HFF-Myc (cell line): ENCODE measurements at places on chromosomes 11 and 22.
A peak's percentile ranks its signal among the peaks of the same experiment; 100 is the strongest.

GRCh38 chr11:75801362-75802020 lies 13.5 kb upstream of the UVRAG start:
- DNase-seq, result no peak

- DNase-seq, result no peak
These were observed 31.7 kb downstream of the LIF start for GRCh38 chr22:30214703-30215407.

DNA sequence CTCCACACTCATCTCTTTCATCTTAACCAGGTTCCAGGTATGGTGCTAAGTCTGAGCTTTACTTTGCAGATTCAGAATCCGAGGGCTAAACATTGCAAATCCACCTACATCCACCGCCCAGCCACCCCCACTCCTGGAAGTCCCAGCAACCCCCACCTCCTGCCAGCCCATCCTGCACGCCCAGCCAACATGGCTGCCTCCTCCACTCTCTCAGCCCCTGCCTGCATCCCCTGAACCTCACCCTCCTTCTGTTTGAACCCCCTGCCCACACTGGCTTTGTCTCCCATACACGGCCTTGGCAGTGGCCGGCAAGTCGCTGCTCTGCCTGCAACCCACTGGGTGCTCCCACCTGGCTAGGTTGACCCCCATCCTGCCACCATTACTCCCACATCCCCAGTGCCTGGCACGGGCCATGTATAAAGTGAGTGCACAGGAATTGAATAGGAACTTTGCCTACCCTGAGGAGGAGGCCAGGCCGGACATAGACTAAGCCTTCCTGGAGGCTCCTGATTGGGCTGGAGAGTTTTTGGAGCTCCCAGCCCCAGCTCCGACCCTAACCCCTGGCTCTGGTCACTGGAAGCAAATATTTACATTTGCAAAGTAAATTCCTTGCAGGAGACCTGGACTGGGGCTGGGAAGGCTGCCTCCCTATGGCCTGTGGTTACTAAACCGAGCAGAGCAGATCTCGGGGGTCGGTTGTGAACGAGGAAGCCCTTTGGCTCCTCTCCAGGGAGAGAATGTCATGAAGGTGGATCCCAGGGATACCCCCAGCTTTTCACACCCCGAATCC lies 14.4 kb downstream of the EMID1 start:
- no peak for DNase-seq

DNA sequence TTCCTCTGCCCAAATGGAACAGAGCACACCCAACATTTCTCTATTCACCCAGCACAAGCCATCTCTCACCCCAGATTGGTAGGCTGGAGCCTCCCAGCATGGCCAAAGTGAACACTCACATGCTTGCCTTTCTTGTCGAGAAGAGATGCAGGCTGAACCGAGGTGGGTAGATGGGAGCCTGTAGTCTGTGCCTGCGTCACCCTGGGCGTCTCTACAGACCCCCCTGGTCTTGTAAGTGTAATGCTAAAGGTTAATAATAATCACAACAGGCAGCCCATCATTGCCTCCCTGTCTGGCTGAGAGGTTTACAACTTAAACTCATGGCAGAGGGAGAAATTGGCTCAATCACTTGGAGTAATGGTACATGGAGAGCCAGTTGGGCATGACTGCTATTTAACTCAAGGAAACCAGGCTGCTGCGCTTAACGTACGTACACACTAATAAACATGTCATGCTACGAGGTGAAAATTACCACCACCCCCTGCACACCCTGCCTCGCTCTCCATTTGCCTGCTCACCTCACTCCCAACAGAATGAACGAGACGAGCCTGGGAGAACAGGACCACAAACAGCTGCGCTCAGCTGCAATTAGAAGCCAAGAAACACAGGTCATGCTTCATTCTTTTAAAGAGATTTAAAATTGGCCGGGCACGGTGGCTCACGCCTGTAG lies 9.1 kb upstream of the ZBTB16 start:
- DNase-seq, result no peak

DNA sequence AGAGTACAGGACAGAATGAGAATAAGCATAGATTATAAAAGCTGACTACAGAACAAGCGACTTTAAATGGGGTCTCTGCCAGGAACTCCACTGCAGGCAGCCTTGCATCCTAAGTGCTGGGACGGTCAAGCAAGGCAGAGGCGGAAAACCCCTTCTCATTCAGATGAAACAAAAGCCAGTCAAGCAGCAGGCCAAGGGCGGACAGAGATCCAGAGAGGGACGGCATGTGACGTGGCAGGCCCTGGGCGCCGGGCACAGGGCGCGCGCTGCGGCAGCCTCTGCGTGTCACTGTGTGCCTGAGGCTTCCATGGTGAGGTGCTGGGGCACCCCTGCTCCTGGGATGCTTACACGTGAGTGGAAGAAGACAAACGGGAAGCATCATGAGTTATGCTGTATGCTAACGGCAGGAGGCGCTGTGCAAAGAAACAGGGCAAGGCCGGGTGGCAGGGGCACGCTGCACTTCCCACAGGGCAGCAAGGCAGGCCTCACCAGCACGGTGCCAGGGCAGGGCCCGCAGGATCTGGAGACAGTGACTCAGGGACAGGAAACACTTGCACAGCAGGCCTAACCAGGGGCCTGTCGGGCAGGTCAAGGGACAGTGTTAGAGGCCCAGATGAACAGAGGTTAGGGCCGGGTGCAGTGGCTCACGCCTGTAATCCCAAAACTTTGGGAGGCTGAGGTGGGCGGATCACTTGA lies 6.2 kb downstream of the TOLLIP start:
- DNase-seq, result no peak

DNA sequence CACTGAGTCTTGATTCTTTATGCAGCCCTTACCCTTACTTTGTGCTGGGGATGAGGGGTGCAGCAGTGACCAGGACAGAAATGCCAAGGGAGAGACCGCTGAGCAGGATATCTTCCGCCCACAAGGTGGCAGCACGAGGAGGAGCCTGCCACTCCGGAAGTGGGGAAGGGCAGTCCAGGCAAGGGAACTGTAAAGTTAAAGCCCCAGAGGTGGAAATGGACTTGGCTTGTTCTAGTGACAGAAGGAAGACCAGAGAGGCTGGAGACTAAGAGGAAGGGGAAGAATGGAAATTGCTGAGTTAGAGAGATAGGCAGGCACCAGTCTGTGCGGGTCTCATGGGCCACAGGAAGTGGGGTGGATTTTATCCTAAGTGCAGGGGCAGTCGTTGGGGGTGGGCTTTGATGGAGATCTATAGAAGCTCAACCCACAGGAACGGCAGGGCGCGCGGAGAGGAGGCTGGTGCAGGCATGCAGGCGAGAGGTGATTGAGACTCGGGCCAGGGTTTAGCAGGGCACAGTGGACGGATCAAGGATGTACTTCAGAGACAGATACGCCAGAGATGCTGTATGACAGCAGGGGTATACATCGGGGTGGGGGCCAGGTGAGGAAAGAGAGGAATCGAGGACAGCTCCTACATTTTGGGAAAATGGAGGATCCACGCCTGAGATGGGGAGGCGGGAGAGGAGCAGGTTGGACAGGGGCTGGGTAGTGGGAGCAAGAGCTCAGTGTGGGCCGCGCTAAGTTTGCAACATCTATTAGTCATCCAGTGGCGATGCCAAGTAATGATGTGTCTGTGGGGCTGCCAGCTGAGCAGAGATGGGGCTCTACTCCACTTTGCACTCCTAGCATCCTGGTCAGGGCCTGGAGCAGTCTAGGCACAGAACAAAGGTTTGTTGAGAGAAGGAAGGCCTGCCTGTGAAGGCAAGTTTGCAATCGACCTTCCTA lies 3.3 kb upstream of the GRK2 start:
- DNase-seq, result no peak

DNA sequence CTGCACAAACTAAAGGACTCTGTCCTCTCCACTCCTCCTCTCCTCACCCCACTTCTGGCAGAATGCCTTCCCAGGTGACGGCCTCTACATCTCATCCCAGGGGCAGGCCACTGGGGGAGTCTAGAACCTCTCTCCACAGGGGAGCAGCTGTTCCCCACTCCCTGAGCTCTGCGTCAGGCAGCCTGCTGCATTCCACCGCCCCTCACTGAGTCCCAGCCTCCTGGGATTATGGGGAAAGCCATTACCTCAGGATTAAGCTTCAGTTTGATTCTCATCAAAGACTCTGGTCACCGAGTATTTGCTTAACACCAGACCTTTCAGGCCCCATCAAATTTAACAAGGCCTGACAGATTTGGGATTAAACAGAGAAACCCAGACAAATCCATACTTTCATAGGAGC lies 405.9 kb downstream of the NXPE2 start:
- no peak for DNase-seq

DNA sequence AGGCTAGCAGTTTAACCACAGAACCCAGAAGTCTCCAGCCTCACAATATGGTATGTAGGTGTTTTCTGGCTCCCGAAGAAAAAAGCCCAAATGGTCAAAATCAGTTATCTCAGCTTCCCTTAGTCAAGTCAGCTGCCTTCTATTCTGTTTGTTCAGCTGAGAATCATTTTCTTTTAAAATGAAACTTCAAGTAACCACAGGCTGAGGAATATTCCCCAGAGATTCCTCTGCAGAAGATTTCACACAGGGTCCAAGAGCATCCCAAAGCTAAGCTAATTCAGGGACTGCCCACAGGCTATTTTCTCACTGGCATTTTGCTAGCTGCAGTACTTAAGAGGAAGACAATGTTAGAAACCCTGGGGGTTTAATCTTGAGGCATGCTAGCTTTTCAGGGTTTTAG lies 977.0 kb upstream of the CHORDC1 start:
- no peak for DNase-seq

DNA sequence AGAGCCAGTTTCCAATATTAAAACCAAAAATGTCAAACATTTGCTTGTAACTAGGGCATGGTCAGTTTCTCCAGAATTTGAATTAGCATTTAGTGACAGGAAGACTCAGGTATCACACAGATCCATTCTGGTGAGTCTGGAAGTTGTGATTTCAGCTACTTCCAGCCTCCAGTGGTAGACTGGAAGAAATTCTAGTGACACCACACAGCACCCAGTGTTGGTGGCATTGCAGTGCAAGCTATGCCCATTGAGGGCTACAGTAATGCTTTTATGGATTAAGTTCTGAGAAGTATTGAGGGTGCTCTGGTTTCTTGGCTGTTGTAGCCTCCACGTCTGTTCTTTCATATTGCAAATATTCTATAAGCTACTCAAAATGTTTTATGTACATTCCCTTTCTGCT lies 31.4 kb upstream of the MMP20 start:
- DNase-seq, result no peak

- DNase-seq, result no peak
These were observed 47.4 kb upstream of the SEPTIN5 start for GRCh38 chr22:19666673-19667593.

DNA sequence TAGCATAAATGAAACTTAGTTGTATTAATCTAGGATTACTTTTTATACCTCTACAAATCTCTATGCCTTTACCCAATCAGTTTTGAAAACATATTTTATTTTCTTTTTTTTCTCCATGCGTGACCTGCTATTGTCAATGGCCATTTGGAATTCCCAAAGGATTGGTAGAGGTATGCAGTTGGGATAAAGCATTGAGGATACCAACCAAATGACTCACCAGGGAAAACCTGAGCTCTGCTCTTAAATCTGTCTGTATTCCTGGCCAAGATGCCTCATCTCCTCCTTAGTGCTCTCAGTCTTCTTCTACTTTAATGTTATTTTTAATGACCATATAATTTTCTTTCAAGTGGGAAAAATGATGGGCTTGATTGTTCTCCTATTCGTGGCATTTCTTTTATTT lies 61.9 kb downstream of the EHF start:
- DNase-seq, result peak; percentile 10

DNA sequence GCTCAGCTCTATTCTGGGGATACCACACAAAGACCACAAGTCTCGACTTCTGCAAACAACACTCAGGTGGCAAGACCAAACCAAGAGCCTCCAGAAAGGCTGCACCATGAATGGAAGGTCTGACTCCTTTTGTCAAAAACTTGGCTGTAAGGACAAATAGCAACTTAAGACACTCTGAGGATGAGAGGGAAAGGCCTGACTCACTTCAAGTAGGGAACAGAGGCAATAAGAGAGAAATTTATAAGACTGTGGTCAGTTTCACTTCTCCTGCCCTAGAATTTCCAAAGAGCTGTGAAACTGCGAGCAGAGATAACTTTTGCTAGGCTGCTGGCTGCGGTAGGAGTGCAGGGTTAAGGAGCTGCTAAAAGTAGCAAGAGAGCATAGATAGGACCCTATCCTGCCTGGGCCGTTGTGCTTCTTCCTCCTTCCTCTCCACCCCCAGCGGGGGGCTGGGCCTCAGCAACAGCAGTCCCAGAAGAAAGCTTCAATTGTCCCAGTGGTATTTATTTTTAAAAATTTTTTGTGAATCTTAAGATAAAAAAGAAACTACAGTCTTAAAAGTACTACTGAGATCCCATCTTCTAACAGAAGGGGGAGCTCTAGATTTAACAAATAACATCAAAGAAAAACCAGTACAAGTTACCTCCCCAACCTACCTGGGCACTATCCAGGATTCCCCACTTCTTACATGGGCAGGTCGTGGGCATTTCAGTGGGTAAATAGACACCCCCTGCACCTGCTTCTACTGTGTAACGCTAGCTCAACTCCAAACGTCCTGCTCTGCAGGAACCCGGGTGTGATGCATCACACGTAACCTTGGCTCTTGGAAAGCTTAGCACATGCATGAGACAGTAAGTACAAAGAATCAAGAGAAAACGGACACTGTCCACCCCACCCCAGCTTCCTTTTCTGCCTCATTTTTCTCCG lies 66.4 kb downstream of the SGSM3 start:
- DNase-seq, result no peak

DNA sequence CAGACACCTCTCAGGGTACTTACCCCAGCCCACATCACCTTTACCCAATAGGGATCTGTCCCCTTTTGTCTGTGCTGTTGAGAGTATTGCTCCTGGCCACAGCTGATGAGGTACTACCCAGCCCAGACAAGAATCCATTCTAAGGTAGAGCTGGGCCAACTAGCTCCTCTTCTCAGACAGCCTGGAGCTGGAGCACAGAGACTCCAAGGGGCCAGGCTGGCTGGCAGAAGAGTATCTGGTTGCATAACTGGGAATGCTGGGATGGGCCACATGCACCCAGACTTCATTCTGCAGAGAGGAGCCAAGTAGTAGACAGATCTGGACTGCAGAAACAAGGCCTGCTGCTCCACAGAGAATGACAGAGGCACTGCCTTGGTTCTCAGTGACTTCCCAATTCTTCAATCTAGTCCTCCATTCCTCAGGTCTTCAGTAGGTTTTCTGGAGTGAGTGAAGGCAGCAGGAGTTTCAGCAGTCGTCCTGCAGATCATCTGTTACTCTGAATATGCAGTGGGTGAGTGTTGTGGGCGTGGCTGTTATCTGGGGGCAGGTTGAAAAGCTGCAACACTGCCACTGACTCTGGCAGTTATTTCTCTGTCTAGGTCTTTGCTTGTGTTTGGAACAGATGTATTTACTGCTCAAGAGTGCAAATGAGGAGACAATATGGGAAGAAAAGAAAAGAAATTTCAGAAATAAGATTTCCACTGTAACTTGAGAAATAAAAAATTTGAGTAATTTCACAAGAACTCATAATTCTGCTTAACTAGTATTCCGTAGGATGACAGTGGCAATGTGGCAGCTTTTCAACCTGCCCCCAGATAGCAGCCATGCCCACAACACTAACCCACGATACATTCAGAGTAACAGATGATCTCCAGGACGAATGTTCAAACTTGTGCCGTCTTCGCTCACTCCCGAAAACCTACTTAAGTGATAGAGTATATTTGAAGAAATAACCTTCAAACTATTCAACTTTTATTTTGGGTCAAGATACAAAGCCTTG lies 34.9 kb downstream of the MAPK1 start:
- no peak for DNase-seq

- DNase-seq, result no peak
These were observed 538.3 kb downstream of the OPCML start for GRCh38 chr11:132993991-132994502.

- DNase-seq, result no peak
These were observed 31.0 kb upstream of the HSD17B12 start for GRCh38 chr11:43649501-43649900.
